Activated T-helper 17 cell treated with anti-CD3 and anti-CD28 coated beads, Interleukin-2, amount 50 U/mL, for 72 hours (primary cell): ENCODE measurements at places on chromosomes 1 and 21.

- no peaks in the 10 kb centered on the region for H3K4me1 ChIP-seq
- no peak overlapping the region for H3K27ac ChIP-seq
- no peaks in the 10 kb centered on the region for H3K27me3 ChIP-seq
- peaks cover 6% of the 10 kb centered on the region for H3K36me3 ChIP-seq
Measured at GRCh38 chr1:246261639-246262038, 245.4 kb downstream of the SMYD3 start.

GRCh38 chr1:235019471-235019870 lies 109.2 kb downstream of the TOMM20 start:
- H3K4me3 ChIP-seq = peak overlapping the region; percentile 40
- no peaks in the 10 kb centered on the region for H3K27me3 ChIP-seq
- H3K36me3 ChIP-seq = peaks cover 6% of the 10 kb centered on the region
- H3K27ac ChIP-seq = peak overlapping the region; percentile 39
- no peak for ATAC-seq
- H3K4me1 ChIP-seq = peaks cover 42% of the 10 kb centered on the region

- no peaks in the 10 kb centered on the region for H3K36me3 ChIP-seq
- no peak overlapping the region for H3K4me3 ChIP-seq
- peak overlapping the region; percentile 30 for H3K27ac ChIP-seq
- H3K4me1 ChIP-seq = no peaks in the 10 kb centered on the region
- no peak for ATAC-seq
Measured at GRCh38 chr1:156578055-156578454, 1.5 kb upstream of the TTC24 start.

- H3K27ac ChIP-seq = peak overlapping the region; percentile 9
- peaks cover 8% of the 10 kb centered on the region for H3K36me3 ChIP-seq
- H3K4me1 ChIP-seq = peaks cover 14% of the 10 kb centered on the region
Measured at GRCh38 chr1:169914531-169914930, 20.8 kb upstream of the SCYL3 start.

GRCh38 chr1:13498553-13498952 lies 15.2 kb downstream of the LRRC38 start:
- no peak overlapping the region for H3K27ac ChIP-seq
- no peak overlapping the region for H3K4me3 ChIP-seq
- no peaks in the 10 kb centered on the region for H3K4me1 ChIP-seq
- no peak for ATAC-seq
- H3K27me3 ChIP-seq = peaks cover 36% of the 10 kb centered on the region

DNA sequence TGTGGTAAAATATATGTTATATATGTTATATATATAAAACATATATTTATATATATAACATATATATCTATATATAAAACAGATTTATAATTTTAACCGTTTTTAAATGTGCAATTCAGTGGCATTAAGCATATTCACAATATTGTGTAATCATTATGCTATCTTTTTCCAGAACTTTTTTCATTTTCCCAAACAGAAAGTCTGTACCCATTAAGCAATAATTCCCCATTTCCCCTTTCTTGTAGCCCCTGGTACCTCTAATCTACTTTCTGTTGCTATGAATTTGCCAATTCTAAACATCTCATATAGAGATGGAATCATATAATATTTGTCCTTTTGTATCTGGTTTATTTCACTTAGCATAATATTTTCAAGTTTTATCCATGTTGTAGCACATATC lies 10.7 kb upstream of the ARHGEF11 start:
- H3K27me3 ChIP-seq = peaks cover 41% of the 10 kb centered on the region
- no peak for ATAC-seq
- H3K4me3 ChIP-seq = no peak overlapping the region
- no peak overlapping the region for H3K27ac ChIP-seq
- H3K36me3 ChIP-seq = no peaks in the 10 kb centered on the region

DNA sequence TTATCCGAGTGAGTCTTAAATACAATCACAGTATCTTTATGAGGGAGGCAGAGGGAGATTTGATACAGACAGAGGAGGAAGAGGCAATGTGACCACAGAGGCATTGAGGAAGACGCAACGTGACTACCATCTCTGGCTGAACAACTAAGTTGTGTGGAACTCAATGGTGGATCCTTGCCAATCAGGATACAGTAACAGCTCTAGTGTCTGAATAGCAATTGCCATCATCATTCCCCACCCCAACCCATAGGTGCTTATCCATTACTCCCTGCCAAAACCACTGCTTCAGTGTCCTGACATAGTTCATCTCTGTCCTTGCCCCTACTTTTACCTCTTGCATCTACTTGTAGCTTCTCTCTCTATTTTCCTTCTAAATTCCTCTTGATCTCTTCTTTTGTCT lies 20.5 kb upstream of the RHBDL2 start:
- no peak overlapping the region for H3K4me3 ChIP-seq
- H3K27ac ChIP-seq = no peak overlapping the region
- H3K4me1 ChIP-seq = peaks cover 7% of the 10 kb centered on the region
- H3K36me3 ChIP-seq = no peaks in the 10 kb centered on the region
- no peak for ATAC-seq

DNA sequence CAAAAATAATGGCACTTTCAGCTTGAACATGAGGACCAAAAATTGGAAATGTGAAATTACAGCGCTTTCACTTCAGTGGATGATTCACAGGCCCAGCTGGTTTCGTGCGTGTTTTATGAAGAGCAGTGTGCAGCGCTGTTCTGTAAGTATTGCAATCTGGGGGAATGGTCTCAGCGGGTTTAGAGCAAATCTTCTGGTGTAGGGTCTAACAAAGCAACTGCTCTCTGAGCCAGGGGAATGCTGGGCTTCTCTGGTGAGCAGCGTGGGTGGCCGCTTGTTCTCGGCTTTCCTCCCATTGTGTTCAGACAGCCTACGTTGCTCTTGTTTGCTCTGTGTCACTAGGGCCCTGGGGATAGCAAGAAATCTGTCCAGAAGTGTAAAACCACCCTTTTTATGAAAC lies 42.4 kb upstream of the GADD45A start:
- no peak overlapping the region for H3K27ac ChIP-seq
- no peaks in the 10 kb centered on the region for H3K4me1 ChIP-seq
- ATAC-seq = no peak
- no peaks in the 10 kb centered on the region for H3K36me3 ChIP-seq
- no peaks in the 10 kb centered on the region for H3K27me3 ChIP-seq

DNA sequence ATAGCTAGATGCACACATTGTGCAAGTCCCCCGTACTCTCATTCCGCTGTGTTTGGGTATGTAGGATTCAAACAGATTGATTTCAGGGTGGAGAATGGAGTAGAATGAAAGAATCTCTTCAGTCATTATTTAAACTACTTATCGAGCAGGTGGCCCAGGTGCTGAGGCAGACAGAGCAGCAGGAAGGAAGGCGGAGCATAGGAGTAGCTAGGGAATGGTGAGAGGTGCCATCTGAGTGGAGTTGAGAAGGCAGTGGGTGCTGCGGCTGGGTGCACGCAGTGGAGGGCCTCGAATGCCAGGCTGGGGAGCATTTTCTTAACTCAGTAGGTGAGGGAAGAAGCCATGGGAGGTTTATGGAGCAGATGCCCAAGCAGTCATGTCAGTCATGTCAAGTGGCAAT lies 45.2 kb upstream of the CD101 start:
- no peak overlapping the region for H3K27ac ChIP-seq
- ATAC-seq = no peak
- no peaks in the 10 kb centered on the region for H3K27me3 ChIP-seq
- no peaks in the 10 kb centered on the region for H3K36me3 ChIP-seq
- H3K4me1 ChIP-seq = no peaks in the 10 kb centered on the region

- no peaks in the 10 kb centered on the region for H3K36me3 ChIP-seq
- H3K4me1 ChIP-seq = peaks cover 12% of the 10 kb centered on the region
- ATAC-seq = no peak
- no peak overlapping the region for H3K27ac ChIP-seq
Measured at GRCh38 chr1:116836099-116836498, 73.6 kb upstream of the PTGFRN start.

DNA sequence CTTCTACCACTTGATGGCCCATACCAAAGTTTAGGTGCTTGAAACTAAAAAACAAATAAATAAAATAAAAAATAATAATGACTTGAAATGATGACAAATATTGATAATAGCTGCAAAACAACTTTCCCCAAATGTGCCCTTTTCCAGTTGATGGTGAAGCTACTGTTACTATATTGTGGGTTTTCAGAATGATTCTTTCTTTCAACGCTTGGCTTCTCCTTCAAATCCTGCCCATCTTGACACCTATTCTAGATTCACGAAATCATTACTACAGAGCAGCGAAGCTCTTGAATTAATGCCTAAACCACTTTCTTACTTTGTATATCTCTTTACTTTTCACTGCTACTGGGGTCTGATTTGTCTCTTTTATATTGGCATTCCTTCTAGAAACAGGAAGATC lies 9.2 kb upstream of the C1orf141 start:
- H3K27me3 ChIP-seq = no peaks in the 10 kb centered on the region
- no peak overlapping the region for H3K27ac ChIP-seq
- ATAC-seq = no peak

DNA sequence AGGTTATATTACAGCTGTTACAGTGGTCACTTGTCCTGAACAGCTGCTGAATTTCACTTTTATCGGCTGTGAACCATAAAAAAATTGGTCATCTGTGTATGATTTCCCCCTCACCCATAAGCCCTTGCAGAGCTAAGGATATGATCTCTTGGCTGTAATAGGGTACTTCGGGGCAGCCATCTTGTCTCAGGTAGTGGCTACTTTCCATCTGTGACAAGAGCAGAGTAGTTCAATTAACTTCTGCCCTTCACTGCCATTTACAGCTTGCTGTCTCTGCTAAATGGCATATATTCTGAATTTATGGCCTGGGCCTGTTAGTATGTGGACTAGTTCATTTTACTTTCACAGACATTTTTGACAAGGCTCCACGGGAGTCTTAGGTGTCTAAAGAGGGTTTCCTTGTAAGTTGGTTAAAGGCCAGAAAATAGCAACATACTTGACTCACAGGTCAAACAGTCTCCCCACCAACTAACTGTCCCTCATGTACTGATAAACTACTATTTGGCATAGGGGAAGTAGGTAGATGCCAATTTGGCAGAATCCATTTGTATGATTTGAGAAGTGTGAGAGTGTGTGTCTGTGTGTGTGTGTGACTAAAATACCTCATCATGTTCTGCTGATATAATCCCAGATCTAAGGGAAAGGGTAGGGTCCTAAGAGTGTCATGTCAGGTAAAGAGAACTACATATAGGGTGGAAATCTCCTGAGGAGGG lies 151.6 kb downstream of the KCTD3 start:
- H3K27ac ChIP-seq = no peak overlapping the region
- H3K36me3 ChIP-seq = no peaks in the 10 kb centered on the region
- no peaks in the 10 kb centered on the region for H3K27me3 ChIP-seq
- no peak overlapping the region for H3K4me3 ChIP-seq
- ATAC-seq = no peak

DNA sequence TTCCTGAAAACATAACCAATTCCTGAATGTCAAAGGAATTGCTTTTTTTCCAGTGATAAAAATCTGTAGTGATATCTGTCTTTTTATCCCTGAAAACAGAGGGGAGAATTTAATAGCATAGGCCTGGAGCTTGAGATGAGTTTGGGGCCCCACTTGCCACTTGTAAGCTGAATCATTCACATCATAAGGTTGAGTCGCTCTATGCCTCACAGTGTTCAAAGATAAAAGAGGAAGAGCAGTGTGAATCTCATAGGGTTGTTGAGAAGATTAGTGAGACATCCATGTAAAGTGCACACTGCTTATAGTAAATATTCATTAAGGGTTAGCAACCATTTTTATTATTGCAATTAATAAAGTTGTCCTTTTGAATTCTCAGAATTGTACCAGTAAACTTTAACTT lies 271.3 kb downstream of the DNM3 start:
- H3K27me3 ChIP-seq = no peaks in the 10 kb centered on the region
- no peak overlapping the region for H3K4me3 ChIP-seq
- peak; percentile 65 for ATAC-seq
- H3K27ac ChIP-seq = no peak overlapping the region
- H3K4me1 ChIP-seq = peaks cover 5% of the 10 kb centered on the region
- H3K36me3 ChIP-seq = no peaks in the 10 kb centered on the region

DNA sequence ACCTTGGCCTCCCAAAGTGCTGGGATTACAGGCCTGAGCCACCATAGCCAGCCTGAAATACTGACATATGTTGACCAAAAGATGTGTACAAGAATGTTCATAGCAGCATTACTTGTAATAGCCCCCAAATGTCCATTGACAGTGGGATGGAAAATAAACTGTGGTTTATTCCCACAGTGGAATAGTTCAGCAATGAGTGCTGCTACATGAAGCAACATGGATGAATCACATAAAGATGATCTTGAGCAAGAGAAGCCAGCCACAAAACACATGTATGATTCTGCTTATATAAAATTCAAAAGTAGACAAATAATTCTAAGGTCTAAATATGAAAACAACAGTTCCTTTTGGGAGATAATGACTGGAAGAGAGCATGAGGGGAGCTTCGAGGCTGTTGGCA lies 9.1 kb upstream of the CREG1 start:
- H3K4me3 ChIP-seq = no peak overlapping the region
- no peaks in the 10 kb centered on the region for H3K4me1 ChIP-seq
- H3K27me3 ChIP-seq = peaks cover 3% of the 10 kb centered on the region
- H3K36me3 ChIP-seq = no peaks in the 10 kb centered on the region
- ATAC-seq = no peak

GRCh38 chr1:209840611-209841010 lies 12.8 kb downstream of the UTP25 start:
- H3K36me3 ChIP-seq = peaks cover 100% of the 10 kb centered on the region
- H3K27me3 ChIP-seq = no peaks in the 10 kb centered on the region
- H3K4me1 ChIP-seq = peaks cover 27% of the 10 kb centered on the region
- peak overlapping the region; percentile 67 for H3K4me3 ChIP-seq
- H3K27ac ChIP-seq = peak overlapping the region; percentile 83
- no peak for ATAC-seq

DNA sequence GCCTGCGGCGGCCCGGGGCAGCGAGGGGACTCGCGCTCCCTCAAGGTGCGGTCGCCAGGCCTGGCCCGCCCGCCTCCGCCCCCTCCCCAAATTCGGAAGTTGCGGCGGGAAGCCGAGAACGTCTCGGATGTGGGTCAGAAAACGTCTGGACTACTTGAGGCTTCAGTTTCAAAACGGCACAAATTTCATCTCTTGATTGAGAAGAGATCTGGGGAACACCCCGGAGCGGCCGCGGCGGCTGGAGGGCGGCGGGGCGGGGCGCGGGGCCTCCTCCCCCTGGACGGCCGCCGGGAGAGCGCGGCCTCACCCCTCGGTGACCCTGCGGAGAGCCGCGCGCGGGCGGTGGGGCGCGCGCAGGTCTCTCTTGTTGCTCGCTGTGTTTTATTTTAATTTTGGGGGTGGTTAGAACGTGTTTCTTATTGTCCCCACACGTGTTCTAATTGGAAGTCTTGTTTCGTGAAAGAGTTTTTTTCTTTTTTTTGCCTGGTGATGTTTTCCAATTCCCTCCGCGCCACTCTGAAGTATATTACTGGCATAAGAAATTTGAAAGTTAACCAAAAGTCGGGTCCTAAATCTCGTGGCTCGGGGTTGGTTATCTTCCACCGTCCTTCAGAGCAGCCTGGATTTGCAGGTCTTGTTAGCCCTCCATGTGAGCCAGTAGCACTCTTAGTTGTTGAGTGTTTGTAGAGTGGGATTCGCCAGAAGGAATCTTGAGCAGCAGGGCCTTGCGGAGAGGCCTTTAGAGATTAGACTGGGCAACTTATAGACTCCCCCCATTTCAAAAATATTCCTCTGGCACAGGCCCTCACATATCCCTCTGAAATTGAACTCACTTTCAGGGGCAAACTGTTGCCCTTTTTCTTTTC lies 749 bp downstream of the PCBP3 start:
- ATAC-seq = peak; percentile 9
- peaks cover 5% of the 10 kb centered on the region for H3K36me3 ChIP-seq
- H3K27ac ChIP-seq = peak overlapping the region; percentile 46
- H3K27me3 ChIP-seq = peaks cover 11% of the 10 kb centered on the region
- peaks cover 5% of the 10 kb centered on the region for H3K4me1 ChIP-seq
